ENCODE measurements at places on chromosomes 3 and 15.

DNA sequence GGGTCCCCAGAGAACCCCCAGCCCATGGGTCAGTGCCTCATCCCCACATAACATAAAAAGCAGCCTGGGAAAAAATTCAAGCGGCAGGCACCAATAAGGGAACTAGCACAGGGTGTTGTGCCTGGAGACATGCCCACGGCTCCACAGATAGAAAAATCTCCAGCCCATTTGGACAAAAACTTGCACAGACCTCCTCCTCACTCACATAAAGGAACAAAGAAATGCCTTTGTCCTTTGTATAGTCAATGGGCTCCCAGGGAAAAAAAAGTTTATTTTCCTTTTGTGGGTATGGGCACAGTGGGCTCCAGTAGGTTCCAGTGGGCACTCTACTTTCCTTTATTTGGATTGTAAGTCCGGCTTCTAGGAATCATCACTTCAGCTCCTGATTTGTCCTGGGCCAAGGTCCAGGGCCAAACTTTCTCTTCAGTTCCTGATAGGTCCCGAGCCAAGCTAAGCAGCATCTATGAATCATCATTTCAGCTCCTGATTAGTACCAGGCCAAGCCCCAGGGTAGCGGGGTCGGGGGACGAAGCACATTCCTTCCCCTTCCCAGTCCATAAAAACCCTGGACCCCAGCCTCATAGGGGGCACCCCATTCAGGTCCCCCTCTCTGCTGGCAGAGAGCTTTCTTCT, 1.6 kb upstream of the DNAH12 start:
- DNase-seq: no peak

DNA sequence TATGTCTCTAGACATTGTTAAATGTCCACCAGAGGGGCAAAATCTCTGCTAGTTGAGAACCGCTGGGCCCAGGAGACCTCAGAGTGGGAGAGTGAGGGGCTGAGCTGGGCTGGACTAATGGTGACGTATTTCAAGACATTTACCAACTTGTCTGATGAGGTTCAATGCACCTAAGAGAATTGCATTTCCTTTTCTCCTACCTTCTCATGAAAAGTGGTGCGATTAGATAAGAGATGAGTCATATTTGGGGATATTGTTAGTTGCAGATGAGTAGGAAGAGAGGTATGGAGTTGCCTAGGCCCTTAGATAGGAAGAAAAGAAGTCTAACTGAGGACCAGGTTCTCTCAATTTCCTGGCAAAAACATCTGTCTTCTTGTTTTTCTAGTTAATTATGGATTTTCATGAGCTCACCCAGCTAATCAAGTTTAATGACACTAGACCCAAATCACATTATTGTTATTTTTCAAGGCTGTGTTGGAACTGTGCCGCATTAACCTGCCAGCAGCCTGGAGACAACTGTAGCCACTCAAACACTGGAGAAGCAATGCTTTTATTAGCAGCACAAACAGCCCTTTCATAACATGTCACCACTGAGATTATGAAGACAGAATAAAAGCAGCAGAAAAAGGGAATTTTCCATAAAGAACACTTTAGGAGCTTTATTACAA, 144.2 kb downstream of the PDCD6IP start:
- DNase-seq: no peak

DNA sequence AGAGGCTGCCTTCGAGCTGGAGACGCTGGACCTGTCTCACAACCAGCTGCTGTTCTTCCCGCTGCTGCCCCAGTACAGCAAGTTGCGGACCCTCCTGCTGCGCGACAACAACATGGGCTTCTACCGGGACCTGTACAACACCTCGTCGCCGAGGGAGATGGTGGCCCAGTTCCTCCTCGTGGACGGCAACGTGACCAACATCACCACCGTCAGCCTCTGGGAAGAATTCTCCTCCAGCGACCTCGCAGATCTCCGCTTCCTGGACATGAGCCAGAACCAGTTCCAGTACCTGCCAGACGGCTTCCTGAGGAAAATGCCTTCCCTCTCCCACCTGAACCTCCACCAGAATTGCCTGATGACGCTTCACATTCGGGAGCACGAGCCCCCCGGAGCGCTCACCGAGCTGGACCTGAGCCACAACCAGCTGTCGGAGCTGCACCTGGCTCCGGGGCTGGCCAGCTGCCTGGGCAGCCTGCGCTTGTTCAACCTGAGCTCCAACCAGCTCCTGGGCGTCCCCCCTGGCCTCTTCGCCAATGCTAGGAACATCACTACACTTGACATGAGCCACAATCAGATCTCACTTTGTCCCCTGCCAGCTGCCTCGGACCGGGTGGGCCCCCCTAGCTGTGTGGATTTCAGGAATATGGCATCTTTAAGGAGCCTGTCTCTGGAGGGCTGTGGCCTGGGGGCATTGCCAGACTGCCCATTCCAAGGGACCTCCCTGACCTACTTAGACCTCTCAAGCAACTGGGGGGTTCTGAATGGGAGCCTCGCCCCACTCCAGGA, 21.1 kb downstream of the NRROS start:
- no peak for DNase-seq

DNA sequence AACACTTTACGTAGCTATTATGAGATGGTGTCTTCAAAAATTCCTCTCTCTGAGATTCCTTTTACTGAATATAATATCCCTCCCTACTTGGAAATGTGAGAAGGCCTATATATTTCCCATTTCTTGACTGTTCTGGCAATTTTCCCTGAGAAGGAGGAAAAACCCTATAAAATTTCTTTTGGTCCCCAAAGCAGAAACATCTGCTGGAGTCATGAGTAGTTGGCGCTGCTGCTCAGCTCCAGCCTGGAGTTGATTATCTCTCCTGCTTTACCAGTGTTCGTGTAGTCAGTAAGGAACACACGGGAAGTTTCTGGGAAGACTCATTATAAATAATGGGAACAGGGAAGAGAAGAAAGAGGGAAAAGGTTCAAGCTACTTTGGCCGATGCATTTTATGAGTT, 680.1 kb downstream of the EPHA3 start:
- DNase-seq: no peak

DNA sequence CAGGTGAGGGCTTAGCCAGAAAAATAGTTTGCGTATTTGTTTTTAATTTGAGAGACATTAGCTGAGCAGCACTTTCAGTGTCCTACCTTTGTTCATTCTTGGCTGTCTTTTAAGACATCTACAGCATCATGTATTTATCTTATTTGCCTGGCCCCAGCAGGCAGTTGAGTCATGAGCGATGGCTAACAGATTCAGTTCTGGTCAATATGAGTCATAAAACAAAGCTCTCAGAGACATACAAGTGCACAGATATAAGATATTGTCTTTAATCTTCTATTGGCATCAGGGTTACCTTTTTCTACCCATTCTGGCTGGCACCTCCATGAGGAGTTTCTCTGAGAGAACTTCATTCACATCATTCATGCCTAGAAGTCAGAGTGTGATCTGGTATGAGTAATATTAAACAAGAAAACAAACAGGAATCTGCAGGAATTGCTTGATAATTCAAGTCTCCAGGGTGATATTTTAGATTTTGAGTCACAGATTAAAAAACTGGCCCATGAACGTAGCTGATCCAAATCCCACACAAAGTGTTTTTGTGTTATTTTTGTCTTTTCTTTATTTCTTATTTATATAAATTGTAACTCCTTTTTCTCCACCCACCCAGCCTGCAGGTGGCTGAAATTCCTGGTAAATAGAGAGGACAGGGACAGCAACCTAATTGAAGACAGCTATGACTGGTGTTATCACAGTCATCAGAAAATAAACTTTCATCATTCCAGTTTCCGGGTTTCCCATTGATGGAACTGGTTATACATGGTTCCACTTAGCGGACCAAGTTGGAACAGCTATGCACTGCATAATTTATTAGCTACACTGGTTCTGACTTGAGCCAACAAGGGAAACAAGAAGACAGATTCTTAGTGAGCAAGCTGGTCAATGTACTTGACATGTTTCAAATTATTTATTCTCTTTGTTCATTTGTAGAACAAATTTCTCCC, 47.3 kb downstream of the PLSCR2 start:
- DNase-seq: no peak

DNA sequence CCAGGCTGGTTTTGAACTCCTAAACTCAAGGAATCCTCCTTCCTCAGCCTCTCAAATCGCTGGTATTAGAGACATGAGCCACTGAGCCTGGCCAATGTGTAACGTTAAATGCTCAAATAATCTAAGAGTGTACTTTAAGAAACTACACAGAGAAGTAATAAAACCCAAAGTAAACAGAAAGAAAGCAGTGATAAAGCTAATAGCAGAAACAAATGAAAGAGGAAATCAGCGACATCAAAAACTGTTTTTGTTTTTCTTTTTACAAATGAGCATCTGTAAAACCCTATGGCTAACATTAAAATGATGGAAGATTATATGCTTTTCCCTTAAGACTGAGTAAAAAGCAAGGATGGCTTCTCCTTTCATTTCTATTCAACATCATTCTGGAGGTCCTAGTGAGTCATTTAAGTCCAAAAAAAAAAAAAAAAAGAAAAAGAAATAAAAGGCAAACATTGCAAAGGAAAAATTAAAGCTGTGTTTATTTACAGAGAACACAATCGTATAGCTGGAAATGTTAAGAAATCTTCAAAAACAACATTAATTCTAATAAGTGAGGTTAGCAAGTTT, 36.8 kb upstream of the FNDC3B start:
- DNase-seq: no peak

DNA sequence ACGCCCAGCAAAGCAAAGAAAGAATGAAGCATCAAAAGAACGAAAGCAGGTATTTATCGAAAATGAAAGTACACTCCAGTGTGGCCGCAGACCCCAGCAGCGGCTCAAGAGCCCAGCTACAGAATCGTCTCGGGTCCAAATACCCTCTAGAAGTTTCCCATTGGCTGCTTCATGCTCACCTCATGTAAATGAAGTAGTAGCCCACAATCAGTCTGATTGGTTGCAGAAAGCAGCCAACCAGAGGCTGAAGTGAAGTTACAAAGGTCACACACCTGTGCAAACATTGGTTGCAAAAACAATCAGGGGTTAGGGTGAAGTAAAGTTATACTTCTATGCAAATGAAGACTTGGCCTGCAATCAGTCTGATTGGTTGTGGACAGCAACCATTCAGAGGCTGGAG, 32.0 kb downstream of the SV2B start:
- no peak for DNase-seq

- no peak for DNase-seq
Measured at GRCh38 chr3:58835086-58835485, 168.5 kb upstream of the FAM3D start.

GRCh38 chr3:192597506-192597905, 129.8 kb downstream of the FGF12 start:
- no peak for DNase-seq

GRCh38 chr3:58422756-58423325, 10.8 kb downstream of the PDHB start:
- no peak for DNase-seq

GRCh38 chr3:14767245-14768051, 51.3 kb upstream of the FGD5 start:
- DNase-seq: no peak

GRCh38 chr3:192675958-192676649, 51.2 kb downstream of the FGF12 start:
- DNase-seq: no peak

DNA sequence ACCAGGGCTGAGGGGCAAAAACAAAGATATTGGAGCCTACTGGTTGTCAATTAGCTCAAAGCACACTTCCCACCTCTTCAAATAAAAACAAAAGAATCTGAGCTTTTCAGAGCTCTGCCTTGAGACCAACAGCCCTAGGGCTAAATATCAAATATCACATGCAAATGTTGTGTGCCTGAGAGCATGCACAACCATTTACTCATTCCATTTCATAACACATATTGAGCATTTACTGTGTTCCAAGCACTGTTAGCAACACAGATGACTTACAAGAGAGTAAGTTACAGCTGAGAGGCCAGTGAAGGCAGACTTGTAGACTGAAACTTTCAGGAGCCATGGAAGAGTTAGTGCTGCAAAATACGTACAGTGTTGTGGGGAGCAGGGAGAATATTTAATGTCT, 222.4 kb downstream of the CPNE4 start:
- DNase-seq: no peak

DNA sequence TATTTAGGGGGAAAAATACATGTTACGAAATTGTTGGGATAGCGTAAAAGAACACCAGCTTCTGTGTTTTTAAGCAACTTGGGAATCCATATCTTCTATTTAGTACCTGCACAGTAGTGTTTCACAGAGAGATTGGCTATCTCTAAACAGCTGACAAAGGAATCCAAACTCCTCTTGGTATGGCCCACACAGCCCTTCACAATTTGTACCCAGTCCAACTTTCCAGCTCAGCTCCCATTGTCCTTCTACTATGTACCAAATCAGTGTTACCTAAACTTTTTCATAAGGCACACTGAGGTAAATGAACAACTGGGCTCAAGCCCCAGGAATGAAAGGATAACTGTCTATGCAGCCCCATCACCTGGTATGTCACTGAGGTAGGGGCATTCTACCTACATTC, 61.9 kb downstream of the TNIK start:
- no peak for DNase-seq

DNA sequence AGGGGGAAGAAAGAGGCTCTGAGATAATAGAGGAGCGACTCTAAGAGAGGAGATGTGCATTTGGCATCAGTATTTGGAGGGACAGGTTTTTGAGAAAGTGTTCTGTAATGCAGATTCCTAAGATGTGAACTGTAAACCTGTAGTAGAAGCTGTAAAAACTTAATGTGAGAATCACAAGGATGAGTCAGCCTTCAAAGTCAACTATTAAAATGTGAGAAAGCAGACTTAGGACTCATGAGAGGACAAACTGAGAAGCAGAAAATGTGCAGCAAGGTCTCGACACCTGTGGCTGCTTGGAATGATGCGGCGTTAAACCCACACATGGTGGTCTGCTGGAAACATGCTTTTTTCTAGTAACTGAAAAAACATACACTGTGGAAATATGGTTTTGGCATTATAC, 36.0 kb downstream of the USP13 start:
- DNase-seq: no peak

GRCh38 chr15:100098705-100099104, 243.1 kb downstream of the ADAMTS17 start:
- no peak for DNase-seq

DNA sequence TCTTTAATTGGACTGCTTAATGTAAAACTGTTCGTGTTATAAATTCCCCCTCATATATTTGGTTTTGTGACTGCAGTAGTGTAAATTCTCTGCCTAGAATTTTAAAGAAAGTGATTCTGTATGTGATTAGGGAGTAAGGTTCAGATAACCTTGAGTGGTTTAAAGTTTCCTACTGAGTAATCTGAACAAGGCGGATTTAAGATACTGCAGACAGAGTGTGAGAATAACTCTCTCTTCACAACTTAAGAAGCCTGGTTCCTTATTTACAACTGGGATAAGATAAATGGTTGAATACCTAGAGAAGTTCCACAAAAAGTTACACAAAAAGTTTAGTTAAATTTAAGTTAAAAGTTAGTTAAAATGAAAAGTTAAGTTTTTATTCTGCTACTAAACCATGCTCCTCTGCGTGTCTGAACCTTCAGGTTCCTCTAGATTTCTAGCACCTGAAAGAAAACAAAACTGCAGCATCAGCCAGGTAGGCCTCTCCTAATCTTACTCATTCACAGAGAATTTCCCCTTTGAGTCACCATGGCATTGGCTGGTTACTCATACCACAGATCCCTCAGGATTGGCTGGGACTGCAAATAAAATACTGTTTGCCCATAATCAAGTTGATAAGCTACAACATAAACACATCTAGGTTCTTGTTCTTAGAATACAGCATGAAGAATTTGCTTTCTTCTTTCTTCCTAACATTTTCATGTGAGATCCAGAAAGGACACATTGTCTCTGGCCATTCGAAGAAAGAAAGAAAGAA, at the start of gene ARL14:
Gene ARL14, plus strand, starts transcription at position 614 of the 757 bp plus-strand sequence. CDS start 187 bp downstream, outside the sequence.
- DNase-seq: no peak
